GM23338 (cell line): ENCODE measurements at places on chromosomes 12 and 14. TPM values are rescaled to one million over a fixed set of nuclear protein-coding genes. Genes with fewer than 3 reads are reported as not detected.

SERPINA10 gene
- 0.11 and 0.16 TPM in 2 replicates for polyA plus RNA-seq

DNA sequence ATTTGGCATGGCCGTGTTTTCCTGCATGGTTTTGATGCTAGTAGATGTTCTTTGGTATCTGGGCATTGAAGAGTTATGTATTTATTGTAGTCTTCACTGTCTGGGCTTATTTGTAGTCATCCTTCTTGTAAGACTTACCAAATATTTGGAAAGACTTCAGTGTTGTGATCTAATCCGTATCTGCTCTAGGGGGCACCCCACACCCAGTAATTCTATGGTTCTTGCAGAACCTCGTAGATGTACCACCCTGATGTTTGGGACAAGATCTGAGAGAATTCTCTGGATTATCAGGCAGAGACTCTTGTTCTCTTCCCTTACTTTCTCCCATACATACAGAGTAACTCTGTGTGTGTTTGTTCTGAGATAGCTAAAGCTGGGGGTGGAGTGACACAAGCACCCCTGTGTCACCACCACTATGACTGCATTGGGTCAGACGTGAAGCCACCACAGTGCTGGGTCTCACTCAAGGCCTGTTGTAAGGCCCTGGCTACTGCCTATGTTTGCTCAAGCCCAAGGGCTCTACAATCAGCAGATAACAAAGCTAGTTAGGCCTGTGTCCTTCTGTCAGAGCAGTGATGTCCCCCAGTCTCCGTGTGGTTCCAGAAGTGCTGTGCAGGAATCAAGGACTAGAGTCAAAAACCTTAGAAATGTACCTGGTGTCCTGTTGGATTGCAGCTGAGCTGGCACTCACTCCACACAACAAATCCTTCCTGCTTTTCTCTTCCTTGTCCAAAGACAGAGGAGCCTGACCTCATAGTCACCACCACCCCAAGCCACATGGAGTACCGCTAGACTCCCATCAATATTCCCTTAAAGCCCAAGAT, 9.6 kb downstream of the RDH16 start:
- peak; percentile 40 for DNase-seq

C1R gene
- 5.9 and 6.4 TPM in 2 replicates for polyA plus RNA-seq

DNA sequence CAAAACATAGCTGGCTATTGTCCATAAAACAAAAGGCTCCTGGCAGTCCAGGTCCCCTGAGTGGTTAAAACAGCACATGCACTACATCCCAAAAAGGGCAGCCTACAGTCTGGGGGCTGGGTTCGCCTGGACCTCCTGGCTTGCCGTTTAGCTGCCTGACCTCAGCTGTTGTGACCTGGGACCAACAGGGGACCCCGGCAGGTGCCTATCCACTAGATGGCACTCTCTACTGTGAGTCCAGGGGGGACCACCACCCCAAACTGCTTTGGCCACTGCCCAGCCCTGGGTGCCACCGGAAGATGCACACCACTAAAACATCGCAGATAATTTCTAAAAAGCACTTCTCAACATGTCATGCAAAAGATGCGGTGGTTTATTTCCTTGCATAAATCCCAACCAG, 2.9 kb upstream of the RTL1 start:
- peak; percentile 70 for DNase-seq

DNA sequence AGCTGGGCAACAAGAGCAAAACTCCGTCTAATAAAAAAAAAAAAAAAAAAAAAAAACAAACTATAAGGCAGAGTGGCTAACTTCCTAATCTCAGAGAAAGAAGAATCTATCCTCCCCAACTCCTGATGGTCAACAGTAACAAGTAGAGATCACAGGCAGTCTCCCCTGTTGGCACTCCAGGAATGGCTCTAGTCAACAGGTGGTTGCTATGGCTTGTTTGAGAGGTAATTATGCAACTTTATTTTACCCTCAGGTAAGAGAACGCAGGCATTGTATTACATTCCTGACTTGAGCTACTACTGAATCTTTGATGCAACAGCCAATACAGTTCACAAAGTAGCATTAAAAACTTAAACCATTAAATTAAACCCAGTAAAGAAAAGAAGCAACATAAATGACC, 180.3 kb downstream of the DICER1 start:
- no peak for DNase-seq

CCDC197 gene
- not detected in 2 replicates for polyA plus RNA-seq

TAS2R43 gene
- polyA plus RNA-seq = not detected in 2 replicates

DNA sequence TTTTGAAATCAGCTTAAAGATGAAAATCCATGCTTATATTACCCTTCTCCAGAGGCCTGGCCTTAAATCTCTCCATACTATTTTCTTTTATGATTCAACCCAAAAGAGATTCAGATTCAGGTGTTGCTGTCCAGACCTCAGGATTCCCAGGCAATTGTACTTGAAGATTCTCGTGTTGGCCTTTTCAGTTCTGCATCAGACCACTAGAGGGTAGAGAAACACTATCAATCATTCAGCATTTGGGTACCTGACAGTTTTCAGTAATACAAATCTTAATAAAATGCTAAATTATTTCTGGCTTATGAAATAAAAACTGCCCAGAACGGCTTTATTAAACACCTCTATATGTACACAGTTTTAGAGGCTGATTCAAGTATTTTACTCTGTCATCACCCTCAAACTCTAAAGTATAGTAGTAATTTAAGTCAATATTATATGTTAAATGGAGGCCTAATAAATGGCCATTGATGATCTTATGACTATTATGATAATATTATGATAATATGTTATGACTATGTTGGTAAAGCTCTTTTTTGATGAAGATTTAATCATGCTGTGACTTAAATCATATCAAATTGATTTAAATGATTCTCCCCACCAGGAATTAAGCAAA, 301.1 kb downstream of the DUSP6 start:
- peak; percentile 83 for DNase-seq

GRCh38 chr14:53539489-53540126, 386.5 kb upstream of the DDHD1 start:
- peak; percentile 89 for DNase-seq

- no peak for DNase-seq
Measured at GRCh38 chr14:24279301-24280186, 8.1 kb upstream of the RABGGTA start.
